Hypothalamus (tissue), 51 donors: ENCODE measurements at places on chromosomes 1 and 21.
A peak's percentile ranks its signal among the peaks of the same experiment; 100 is the strongest.

GRCh38 chr1:162055062-162055461 is 14.4 kb upstream of the NOS1AP start:
- DNase-seq = no peak

DNA sequence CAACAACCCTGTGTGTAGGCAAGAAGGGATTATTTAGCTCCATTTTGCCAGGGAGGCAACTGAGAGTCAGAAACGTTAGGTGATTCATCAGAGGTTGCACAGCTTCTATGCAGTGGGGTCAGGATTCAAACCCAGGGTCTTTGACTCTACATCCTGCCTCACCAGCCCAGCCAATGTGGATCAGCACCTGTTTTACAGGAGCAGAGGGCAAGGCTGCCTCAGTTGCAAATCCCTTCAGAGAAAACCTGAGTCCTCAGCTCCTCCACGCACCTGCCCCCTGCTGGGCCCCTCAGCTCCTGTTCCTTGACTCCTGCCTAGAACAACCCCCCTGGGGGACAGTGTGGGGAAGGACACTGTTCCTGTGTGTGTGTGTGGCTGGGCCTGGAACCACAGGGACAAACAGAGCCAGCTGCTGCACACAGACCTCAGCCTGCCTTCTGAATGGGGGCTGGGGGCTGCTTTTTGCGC is 61.6 kb downstream of the LRRN2 start:
- DNase-seq = no peak

- no peak for DNase-seq
Measured at GRCh38 chr1:220991959-220992704, 112.9 kb downstream of the HLX start.

- DNase-seq = no peak
Measured at GRCh38 chr21:41903559-41904351, 24.6 kb upstream of the PRDM15 start.

DNA sequence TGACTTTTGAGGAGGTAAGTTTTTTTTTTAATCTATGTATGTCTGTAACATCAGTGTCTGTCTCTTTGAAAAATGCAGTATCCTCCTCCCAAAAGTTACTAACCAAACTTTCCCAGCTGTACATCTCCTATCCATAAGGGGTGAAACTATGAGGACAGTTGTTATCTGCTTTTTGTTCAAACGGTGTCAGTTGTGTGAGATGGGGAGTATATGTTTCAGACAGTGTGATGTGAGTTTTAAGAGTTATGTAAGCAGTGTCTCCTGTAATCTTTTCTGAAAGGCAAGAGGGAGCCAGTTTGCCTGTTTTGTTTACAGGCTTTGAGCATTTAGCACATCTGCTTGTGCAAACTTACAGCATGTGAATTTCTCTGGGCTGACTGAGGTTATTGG is 34.8 kb upstream of the CACYBP start:
- DNase-seq = no peak

- peak; percentile 27 for DNase-seq
Measured at GRCh38 chr1:9294910-9295636, 2.4 kb downstream of the SPSB1 start.
